NB4 (cell line): ENCODE measurements at places on chromosomes 16 and 17.

DNA sequence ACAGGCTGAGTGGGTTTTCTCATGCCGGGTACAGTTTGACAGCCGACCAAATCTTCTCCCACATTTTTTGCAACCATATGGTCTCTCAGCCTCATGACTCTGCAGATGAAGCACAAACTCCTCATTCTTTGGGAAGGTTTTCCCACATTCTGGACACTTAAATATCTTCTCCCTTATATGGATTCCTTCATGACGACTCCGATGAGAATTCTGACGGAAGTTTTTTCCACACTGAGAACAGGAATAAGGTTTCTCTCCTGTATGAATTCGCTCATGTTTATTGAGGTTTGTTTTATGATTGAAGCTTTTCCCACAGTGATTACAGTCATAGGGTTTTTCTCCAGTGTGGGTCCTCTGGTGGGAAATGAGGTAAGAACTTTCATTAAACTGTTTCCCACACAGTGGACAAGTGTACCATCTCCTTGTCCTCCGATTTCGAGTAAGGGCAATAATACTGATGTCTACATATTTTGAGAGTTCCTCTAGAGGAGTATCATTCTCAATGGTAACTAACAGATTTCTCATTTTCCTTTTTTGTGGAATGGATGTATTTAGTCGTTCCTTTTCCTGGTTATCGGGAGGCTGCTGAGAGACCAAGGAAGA, 10.9 kb downstream of the ZNF200 start:
- no peak for DNase-seq

GRCh38 chr16:12229759-12230594, 253.4 kb downstream of the SNX29 start:
- no peak for DNase-seq

DNA sequence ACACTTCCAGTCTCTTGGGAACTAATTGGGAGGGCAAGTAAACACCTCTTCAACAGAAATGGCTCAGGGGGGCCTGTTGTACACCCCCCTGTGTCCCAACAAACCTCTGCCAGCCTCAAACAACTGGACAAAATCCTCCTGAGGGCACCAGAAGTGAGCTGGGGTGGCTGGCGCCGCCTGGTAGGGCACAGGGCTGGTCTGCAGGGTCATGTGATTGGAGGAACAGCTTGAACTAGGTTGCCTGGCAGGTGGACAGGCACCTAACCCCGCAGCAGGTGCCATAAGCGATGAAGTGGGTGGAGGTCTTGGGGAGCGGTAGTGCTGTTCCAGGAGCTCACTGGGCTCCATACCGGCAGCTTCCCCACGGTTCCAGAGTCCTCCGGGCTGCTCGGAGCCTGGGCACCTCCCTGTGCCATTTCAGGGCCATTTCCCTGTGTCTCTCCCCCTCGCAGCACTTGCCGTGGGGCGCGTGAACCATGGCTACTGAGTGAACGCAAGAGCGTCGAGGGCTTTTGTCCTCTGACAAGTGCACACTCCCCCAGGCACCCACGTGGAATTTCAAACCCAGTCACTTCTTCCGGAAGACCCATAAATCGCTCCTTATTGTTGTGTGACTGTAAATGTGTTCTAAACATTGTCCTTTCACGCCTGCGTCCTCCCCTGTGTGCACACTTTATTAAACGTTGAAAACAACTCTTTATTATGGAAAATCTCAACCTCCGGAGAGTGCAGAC, 101.5 kb downstream of the SEC14L1 start:
- DNase-seq: no peak

- DNase-seq: no peak
These were observed 162.9 kb downstream of the COPRS start for GRCh38 chr17:31696184-31696602.

GRCh38 chr17:78442648-78443218, 64.3 kb downstream of the PGS1 start:
- DNase-seq: peak; percentile 94

DNA sequence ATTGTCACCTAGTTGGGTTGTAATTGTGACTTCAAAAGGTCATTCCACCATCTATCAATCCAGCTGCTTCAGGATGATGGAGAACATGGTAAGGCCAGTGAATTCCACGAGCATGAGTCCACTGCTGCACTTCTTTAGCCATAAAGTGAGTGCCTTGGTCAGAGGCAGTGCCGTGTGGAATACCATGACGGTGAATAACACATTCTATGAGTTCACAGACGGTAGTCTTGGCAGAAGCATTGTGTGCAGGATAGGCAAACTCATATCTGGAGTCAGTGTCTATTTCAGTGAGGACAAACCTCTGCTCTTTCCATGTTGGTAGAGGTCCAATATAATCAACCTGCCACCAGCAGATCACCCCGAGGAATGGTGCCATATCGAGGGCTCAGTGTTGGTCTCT, 650.9 kb downstream of the KCNJ2 start:
- DNase-seq: no peak

- DNase-seq: no peak
These were observed 975 bp downstream of the SNX29 start for GRCh38 chr16:11977376-11978041.

GRCh38 chr17:37518826-37519225, 29.1 kb downstream of the DUSP14 start:
- no peak for DNase-seq

DNA sequence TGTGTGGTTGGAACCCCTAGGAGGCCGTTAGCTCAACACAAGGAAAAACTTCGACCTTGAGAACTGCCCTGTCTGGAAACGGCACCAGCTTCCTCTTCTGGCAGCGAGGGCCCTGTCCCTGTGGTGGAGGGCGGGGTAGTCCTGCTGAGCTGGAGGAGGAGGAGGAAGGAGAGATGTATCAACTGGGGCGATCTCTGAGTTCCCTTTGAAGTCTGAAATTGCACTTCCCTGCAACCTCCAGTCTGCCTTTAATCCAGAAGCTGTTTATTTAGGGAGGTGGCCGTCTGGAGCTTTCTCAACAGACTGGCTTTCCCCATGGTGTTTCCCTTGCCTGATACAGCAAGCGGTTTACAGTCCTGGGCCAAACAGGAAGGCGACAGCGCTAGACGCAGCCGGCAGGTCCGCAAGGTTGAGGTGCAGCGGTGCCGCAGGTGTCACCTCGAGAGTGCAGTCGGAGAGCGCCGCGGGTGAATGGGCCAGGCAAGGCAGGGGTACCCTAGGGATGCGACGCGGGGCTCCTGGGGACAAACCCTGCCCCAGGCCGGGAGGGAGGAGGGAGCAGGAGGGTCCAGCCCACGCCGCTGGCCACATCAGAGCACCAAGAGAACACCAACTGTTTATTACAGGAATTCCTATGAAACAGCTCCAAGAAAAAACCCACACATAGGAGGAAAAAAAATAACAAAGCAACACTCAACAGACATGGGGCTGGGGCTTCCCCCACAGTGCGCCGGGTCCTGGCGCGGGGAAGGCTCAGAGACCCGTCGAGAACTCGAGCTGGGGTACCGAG, 11.4 kb upstream of the MRPS23 start:
- DNase-seq: peak; percentile 90

DNA sequence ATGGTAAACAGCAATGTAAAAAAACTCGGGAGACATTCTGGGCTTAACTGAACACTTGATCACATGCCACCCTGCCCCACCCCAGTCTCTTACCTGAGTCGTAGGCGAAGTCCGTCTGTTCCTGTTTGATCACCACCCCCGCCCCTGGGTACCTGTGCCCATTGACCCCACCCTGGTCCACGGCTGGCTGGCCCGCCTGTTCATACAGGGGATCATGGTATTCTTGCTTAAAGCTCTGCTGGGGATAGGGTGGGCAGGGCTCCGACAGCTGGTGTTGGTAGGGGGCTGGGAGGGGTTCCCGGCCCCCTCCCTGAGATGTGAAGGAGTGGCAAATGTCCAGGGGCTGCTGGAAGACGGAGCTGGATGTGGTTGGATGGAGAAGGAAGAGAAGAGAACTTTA, 13.6 kb downstream of the ETV4 start:
- DNase-seq: no peak

GRCh38 chr17:40499551-40500189, 1.8 kb downstream of the TNS4 start:
- no peak for DNase-seq

DNA sequence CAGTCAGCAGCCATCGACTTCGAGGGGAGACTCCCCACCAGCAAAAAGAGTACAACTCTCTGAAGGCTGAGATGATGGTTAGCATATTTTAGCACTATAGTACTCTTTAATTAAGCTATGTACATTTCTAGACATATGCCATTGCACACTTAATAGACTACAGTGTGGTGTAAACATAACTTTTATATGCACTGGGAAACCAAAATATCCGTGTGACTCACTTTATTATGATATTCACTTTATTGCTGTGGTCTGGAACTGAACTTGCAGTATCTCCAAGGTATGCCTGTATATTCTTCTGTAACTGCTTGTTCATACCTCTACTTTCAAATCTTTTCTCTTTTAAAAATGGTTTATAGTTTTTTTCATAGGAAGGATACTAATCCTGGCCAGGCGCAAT, 11.0 kb upstream of the NXPH3 start:
- DNase-seq: no peak

DNA sequence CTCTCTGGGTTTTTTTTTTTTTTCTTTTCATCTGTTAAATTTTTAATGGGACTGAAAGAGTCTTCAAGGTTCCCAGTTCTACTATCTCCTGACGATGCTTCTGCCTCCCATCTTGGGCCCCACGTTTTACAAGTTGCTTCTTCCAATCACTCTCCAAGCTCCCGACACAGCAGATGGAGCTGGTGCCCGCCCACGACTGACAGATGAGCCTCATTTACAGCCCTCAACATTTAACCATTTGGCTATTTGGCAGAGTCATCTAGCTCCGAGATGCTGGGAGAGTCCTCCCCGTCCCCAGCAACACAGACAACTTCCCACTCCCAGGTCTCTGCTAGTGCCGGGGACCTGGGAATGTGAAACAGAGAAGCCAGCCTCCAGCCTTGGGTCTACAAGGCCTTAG, 276.9 kb downstream of the SHISA9 start:
- DNase-seq: no peak

- DNase-seq: peak; percentile 88
These were observed 23.9 kb downstream of the ZNF213 start for GRCh38 chr16:3158510-3159314.

DNA sequence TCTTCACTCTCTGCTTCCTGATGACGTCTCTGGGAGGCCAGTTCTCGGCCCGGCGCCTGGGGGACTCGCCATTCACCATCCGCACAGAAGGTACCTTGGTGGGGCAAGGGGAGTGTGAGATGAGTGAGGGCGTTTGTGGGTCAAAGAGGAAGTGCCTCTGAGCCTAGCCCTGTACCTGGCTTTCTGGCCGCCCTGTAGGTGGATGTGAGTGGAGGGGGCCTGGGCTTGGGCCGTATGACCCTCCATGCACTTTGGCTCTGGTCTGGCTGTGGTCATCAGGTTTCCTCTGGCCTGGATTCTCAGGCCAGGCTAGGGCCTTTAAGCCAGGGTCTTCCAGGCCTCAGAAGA, 4.6 kb downstream of the MGAT5B start:
- no peak for DNase-seq

DNA sequence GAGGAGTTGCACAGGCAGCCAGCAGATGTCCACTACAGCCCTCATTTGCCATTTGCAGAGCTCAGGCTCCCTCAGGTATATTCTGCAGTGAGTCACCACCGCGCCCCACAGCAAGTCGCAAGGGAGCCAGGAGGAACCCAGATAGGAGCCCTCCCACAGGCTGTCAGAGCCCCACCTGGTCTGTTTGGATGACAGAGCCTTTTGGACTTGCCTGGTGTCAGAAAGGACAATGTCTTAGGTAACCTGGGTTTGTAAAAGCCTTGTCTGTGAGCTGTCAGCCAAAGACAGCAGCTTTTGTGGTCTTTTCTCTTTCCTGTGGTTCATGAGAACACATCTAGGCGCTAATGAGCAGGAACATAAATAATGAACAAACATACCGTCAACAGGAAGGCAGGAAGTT, 70.9 kb downstream of the GNAO1 start:
- peak; percentile 7 for DNase-seq

DNA sequence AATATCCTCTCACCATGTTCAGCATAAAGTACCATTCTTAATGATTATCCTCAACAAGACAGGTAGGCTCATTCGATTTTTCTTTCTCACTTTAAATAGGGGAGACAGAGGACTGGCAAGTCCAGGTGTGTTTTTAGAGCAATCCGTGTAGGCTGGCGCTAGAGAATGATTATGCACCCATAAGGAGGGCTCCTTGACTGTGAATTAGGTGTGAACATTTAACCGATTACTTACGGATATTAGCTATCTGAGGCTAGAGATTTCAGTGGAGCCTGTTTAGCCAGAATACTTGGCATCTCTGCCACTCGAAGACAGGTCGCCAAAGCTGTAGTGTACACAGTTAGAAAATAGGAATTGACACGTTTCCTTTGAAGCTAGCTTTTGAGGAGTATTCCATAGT, 1.9 kb downstream of the SEC14L1 start:
- DNase-seq: no peak

- DNase-seq: no peak
These were observed 32.8 kb downstream of the MSI2 start for GRCh38 chr17:57289130-57289529.

DNA sequence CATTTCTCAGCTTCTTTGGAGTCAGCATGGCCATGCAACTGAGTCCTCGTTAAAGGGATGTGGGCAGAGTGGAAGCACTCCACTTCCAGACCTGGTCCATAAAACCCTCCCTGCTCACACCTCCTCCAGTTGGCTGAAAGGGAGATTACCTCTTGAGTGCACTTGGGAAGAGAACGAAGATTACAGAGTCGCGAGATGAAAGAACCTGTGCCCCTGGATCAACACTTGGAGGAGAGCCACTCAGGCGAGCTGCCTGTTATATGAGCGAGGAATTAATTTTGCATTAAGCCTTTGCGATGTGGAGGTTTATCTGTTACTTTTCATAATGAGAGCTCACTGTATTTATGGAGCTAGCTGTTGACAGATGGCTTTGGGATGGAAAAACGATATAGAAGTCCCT, 147.9 kb downstream of the MAF start:
- no peak for DNase-seq

DNA sequence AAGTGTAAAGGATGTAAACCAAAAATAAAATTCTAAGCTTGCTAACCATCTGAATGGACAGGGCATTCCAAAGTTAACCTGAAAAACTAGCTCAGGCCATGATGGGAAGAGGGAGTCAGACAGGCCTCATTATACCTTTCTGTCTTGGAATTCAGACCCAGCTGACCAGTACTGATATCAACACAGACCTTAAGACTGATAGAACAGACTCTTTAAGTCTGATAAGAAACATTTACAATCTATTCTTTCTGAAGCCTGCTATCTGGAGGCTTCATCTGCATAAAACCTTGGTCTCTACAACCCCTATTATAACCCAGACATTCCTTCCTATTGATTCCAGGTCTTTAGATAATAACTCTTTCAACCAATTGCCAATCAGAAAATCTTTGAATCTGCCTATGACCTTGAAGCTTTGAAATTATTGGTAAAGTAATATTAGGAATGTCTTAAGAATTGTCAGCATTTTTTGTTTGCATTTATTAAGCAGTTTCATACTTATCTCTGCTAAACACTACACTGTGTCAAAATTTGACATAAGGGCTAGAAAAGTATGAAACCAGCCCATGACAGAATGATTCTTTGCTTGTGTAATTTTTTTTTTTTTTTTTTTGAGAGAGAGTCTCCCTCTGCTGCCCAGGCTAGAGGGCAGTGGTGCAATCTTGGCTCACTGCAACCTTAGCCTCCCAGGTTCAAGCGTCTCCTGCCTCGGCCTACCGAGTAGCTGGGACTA, 12.9 kb upstream of the PRSS54 start:
- DNase-seq: no peak

GRCh38 chr17:4998027-4998731, 429 bp downstream of the KIF1C start:
- DNase-seq: no peak
